ENCODE measurements at places on chromosomes 1 and 21.

DNA sequence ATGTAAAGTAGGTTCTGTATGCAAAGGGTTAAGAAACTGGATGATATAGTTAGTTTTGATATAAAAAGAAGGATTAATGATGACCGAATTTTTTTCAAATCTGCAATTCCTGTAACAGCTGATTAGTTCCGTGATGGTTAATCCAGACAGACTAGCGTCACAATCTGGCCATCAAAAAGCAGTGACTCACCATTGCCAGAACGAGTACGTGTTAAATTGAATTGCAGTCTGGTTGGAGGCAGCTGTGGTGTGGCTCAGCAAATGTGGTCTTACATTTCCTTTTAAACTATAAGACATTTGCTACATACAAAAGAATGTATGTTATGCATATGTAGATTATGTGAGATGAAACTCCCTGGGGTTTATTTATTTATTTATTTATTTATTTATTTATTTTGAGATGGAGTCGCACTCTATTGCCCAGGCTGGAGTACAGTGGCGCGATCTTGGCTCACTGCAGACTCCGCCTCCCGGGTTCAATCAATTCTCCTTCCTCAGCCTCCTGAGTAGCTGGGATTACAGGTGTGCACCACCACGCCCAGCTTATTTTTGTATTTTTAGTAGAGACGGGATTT, 139.8 kb downstream of the RYR2 start:
- no peak for DNase-seq

- no peak for DNase-seq
Observed at GRCh38 chr1:201433609-201434008, 12.1 kb upstream of the TNNI1 start.

DNA sequence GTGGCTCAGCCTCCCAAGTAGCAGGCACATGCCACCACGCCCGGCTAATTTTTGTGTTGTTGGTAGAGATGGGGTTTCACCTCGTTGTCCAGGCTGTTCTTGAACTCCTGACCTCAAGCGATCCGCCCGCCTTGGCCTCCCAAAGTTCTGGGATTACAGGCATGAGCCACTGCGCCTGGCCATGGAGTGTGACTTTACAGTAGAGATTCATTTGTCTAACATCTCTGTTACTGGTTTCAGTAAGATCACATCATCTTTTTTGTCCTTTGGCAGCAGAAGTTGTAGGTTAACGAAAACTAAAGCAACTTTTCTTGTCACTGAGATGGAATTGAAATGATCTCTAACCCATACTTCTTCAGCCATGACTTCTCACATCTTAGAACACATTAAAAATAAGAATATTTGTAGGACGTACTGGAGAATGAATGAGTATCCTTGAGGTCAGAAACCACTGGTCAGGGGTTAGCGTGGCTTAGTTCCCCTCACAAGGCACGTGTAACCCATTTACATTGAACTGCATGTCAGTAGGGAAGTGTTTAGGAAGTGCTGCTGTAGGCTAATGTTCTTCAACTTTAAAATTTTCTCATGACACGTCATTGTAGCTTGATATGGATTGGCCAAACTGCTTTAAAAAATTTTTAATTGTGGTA, 75.9 kb downstream of the CAMTA1 start:
- DNase-seq: no peak

GRCh38 chr1:227035316-227035715, 95.2 kb downstream of the COQ8A start:
- DNase-seq: no peak

DNA sequence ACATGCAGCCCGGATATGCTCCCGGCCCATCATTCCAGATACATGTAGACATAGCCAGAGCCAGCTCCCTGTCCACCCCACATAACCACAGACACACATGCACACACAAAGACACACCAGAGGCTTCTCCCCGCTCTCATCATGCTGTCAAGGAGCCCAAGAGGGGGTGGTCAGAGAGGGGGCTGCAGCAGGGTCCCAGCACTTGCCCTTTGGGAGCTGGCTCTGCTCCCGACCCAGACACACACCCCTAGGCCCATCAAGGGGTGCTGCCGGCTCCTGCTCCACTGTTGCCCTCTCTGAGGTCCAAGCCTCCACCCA, 2.6 kb downstream of the PTAFR start:
- DNase-seq: no peak

- no peak for DNase-seq
Observed at GRCh38 chr1:45718289-45718688, 30.3 kb downstream of the TMEM69 start.

GRCh38 chr1:186404454-186405051, 28.9 kb downstream of the ODR4 start:
- DNase-seq: no peak

DNA sequence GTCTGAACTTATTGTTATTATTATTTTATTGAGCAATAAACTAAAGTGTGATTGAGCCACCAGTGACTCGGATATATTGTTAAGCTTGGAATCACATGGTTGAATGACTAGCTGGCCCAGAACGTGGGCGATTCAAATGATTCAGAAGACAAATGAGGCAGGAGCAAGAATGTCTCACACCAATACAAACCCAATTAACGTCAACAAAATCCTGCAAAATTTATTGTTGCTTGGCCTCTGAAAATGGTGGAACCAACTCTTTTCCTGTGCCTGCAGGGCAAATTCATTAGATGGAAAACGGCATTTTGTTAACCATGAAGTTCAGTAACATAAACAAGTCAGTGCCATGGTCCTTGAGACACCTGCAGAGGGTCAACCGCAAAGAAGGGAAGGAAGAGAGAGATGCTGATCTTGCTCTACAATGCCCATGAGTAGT, 482.0 kb downstream of the SETD4 start:
- no peak for DNase-seq

DNA sequence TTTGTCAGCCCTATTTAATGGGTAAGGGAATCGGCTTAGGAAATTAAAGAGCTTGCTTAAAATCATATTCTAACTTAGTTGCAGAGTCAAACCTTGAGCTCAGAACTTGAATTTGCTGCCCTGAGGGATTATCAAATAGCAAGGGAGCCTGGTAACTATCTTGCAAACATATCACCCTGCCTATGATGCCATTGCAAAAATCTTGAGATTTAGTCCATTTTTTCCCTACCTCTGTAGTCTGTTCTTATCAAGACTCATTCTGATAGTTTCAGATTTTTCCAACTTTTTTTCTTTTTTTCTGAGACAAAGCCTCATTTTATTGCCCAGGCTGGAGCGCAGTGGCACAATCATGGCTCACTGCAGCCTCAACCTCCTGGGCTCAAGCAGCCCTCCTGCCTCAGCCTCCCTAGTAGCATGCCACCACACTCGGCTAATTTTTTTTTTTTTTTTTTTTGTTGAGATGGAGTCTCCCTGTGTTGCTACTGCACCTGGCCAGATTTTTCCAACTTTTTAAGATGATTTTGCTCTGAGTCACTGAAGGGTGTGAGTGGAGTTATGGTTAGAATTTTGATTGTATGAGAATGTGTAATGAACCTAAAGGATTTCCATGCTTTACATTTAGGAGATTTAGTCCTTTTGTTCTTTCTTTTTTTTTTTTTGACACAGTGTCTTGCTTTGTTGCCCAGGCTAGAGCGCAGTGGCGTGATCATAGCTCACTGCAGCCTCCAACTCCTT, 12.2 kb downstream of the SARS1 start:
- no peak for DNase-seq

DNA sequence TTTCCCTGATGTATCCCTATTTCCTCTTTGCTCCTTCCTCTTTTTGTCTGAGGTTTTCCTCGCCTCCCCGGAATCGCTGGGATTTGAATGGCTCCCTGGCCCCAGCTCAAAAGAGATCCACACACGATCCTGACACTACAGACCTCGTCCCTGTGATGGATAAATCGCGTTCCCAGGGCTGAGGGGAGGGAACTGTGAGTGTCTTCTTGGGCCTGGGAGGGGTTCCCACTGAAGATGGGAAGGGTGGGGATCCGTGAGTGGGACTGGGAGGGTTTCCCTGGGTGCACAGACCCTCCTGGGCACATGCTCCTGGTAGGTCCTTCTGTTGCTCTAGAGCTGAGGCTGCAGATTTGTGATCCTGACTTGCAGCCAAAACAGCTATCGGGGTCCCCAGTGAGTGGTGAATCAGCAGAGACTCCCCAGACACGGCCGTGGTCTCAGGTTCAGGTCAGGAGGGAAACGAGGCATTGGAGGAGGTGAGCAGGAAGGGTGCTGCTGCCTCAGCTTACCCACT, 591.0 kb downstream of the PTPRU start:
- DNase-seq: no peak

- DNase-seq: no peak
Observed at GRCh38 chr1:221775206-221775605, 33.3 kb upstream of the DUSP10 start.

- no peak for DNase-seq
Observed at GRCh38 chr1:63319046-63320021, 3.0 kb upstream of the FOXD3 start.

- no peak for DNase-seq
Observed at GRCh38 chr1:36148821-36149236, 457 bp downstream of the TRAPPC3 start.

DNA sequence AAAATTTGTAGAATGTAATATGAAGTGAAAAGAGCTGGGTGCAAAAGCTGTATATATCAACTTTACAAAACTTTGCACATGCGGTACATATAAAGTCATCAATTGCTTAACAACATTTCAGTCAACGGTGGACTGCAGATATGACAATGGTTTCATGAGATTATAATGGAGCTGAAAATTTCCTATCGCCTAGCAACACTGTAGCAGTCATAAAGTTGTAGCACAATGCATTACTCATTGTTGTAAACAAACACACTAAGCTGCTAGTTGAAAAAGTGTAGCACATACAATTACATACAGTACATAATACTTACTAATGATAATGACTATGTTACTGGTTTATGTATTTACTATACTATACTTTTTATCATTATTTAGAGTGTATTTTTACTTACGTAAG, 64.0 kb downstream of the RGS7 start:
- DNase-seq: no peak

- DNase-seq: no peak
Observed at GRCh38 chr1:6464514-6464836, 1.5 kb downstream of the TNFRSF25 start.

- DNase-seq: no peak
Observed at GRCh38 chr1:92583821-92584760, 97.4 kb upstream of the GFI1 start.

GRCh38 chr1:18384471-18384870, 96.3 kb upstream of the KLHDC7A start:
- no peak for DNase-seq

- no peak for DNase-seq
Observed at GRCh38 chr1:78184460-78185072, 138.8 kb downstream of the GIPC2 start.

DNA sequence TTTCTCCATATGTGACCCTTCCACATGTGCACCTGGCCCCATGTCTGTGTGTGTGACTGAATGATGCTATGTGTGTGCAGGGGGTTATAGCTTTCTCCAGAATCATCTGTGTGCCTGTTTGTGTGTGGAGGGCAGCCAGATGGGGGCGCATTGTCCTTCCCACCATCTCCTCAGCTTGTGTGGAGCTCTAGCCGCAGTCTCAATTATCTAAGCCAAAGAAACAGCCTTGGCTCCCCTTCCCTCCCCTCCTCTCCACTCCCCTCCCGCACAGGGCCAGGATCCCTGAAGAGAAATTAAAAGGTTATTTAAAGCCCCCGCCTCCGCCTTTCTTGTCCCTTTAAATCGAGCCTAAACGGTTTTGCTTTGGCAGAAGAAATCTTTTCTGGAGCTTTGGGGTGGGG, 1.8 kb upstream of the DMBX1 start:
- no peak for DNase-seq

DNA sequence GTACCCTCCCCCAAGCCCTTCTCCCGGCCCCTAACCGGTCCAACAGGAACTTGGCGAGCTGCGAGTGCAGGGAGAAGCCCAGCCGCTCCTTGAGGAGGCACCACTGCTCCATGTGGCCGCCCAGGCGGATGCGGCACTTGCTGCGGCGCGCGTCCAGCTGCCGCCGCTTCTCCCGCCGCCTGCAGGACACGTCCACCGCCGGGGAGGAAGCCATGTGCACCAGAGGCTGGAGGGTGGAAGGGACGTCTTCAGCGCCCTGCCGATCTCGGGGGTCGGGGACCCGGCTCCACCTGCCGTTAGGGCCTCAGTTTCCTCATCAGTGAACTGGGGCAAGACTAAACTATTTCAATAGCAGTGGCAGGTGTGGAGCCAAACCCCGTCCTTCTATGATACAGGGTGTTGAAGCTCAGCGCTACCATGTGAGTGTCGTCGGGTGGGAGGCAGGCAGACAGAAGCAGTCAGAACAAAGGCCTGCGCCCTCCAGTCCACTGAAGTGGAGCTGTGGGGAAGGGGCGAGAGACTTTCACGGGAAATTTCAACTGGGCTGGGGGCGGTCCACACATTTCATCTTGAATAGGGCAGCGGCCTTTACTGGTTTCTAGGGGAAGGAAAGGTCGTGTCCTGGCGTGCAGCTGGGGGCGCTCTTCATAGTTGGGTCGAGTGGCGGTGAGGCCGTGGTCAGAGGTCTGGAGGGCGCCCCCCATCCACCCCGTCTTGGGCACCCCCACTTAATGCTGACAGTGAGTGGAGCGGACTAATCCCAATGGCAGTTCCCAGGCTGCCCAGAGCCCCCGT, 592 bp downstream of the ZNF692 start:
- no peak for DNase-seq

DNA sequence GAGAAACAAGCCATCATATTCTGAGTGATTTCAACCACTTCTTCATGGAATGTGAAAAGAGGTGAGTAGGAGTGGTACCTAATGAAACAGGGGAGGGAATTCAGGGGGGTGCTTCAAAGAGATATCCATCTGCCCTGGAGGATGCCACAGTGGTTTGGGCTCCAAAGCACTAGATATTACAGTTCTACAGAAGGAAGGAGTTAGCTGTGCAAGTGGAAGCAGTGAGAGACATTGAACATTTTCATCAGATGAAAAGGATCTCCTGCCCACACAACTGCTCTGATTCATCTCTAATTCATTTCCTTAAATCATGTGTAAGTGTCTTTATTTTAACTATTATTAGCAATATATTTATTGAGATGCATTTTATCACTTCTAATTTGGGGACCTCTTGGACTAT, 2.8 kb upstream of the RGS5 start:
- no peak for DNase-seq

DNA sequence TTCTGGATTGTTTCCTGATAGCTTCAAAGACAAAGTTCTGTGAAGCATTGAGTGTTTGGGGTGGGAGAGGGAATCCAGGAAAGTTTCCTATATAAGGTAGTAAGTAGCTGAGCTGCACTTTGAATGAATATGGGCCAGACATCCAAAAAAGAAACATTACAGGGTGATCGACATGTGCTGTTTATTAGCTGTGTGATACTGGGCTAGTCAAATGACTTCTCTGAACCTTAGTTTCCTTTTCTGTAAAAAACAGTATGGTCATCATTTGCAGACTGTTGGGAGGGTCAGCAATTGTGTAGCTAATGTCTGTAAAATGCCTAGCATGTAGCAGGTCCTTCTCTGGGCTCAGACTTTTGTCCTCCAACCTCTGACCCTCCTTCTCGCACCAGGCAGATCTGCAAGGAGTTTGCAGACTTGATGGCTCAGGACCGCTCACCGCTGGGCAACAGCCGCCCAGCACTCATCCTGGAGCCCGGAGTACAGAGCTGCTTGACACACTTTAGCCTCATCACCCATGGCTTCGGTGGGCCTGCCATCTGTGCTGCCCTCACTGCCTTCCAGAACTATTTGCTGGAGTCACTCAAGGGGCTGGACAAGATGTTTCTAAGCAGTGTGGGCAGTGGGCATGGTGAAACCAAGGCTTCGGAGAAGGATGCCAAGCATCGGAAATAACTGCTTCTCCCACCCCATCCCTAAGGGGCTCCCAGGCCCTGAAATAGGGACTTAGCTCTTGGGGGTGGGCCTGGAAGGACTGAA, 21.1 kb downstream of the TFAP2E start:
- no peak for DNase-seq

Data from stimulated activated CD8-positive, alpha-beta memory T cell treated with anti-CD3 and anti-CD28 coated beads, Interleukin-15, amount 100 ng/mL, for 48 hours (primary cell).